ENCODE measurements at places on chromosomes 5 and 9. TPM values are rescaled to one million over a fixed set of nuclear protein-coding genes. Genes with fewer than 3 reads are reported as not detected.

DNA sequence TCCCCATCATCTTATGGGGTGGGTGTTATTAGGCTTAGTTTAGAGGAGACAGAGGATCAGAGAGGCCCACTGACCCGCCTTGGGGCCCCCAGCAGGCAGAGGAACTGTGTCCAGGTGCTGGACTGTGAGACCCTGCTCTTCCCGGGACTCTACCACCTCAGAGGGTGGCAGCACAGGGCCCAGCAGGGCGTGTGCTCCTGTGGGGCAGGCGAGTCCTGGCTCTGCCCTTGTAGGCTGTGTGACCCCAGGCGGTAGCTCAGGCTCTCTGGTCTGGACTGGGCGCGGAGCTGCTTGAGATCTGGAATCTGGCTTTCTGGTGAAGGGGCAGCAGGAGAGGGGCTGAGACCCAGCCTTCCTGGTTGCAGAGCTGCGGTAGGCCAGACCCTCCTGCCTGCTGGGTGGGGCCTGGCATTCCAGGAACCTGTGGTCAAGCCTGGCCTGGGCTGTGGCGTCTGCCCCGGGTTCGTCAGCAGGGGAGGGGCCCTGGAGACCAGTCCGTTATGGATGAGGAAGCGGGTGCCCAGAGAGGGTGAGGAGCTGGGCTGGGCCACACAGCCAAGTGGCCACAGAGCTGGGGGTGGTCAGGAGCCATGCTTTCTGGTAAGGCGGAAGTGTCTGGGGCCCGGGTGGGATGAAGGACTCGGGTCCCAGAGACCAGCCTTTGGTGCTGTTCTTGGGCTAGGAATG is 46.5 kb downstream of the RXRA start:
- DNase-seq = no peak

- DNase-seq = no peak
Observed at GRCh38 chr5:160479926-160480325, 58.3 kb downstream of the PTTG1 start.

DNA sequence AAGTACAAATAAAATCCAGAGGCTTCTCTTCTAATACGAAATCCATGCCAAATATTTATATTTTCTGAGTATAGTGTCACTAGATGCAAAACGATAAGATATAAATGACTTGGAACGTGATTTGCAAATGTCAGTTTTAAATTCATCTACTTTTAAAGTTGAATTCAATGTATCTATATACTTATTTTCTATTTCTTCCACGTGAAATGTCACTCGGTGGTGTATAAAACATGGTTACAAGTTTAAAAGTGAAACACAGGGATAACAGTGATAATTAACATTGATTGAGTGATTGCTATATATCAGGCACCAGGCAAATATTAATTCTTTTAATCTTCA is 54.8 kb downstream of the HINT1 start:
- DNase-seq = no peak

DNA sequence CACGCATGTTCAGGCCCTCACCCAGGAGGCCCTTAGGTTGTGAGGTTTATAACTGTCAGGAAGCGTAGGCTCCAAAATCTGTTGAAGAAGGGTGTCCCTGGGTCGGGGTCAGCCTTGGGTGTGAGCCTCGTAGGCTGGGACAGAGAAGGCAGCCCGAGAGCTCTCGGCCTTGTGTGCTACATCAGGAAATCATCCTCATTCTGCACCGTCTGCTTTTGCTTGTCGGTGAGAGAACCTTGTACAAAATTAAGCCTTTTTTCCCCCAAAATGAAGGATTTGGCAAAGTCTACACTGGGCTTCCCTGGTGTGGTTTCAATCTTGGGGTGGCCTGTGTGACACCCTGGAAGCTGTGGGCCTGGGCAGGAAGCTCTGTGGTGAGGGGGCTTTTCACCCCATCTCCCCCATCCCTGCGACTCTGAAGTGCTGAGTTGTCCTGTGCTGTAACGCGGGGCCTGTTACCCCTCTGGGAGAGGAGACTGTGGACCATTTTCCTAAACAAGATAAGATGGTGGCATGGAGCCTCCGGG is 55.3 kb downstream of the AHRR start:
- no peak for DNase-seq

DNA sequence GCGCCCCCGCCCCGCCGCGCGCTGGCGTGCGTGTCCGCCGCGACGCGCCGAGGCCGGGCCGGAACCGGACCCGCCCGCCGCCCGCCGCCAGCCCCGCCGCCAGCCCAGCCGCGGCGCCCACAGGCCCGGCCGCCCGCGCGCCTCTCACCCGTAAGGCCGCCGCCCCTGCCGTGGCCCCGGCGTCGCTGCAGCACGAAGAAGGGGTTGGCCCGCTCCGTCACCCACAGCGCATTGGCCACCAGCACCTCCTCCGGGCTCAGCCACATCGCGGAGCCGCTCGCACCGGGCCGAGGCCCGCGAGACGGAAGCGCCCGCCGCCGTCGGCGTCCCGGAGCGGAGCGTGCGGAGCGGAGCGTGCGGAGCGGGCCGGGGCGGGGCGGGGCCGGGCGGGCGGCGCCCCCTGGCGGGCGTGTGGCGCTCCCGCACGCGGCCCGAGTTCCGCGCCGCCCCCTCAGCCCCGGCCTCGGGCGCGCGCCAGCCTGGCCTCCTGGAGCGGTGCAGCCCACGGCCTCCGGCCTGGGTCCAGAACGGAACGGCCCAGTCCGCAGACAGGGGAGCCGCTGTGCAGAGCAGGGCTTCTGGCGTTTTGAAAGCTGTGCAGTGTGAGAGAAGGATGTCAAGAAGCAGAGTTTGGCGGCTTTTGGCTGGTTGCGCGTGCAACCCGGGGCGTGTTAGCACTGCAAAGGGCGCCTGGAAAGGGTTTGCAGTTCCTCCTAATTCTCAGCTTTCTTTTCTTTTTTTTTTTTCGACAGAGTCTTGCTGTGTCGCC is at the start of gene TBC1D9B:
TBC1D9B (minus strand) TSS at position 342 of the 769 bp plus-strand sequence; CDS start at position 266, 76 bp downstream.
- peak; percentile 84 for DNase-seq

DNA sequence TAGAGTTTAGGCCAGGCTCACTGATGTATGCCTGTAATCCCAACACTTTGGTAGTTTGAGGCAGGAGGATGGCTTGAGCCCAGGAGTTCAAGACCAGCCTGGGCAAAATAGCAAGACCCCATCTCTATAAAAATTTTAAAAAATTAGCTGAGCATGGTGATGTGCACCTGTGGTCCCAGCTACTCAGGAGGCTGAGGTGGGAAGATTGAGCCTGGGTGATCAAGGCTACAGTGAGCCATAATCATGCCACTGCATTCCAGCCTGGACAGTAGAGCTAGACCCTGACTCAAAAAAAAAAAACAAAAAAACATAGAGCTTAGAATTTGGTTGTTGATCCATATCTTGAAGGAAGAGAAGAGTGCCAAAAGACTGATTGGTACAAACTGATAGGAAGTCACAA is 14.7 kb upstream of the CDK7 start:
- no peak for DNase-seq

DNA sequence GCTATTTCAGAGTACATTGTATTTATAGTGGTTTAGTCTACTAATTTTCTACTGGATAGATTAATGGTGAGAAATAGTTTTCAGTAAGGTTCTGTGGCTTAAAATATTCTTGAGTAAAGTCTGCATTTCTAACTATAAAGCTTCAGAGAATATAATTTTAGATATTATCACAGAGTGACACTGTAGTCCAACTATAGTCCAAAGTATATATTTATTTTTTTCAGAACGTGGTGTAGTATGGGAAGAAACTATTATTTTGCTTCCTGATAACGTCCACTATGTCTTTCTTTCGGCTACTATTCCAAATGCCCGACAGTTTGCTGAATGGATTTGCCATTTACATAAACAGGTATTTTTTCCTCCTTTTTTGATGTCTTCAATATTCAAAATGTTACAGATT is 35.3 kb downstream of the MTREX start:
- no peak for DNase-seq

DNA sequence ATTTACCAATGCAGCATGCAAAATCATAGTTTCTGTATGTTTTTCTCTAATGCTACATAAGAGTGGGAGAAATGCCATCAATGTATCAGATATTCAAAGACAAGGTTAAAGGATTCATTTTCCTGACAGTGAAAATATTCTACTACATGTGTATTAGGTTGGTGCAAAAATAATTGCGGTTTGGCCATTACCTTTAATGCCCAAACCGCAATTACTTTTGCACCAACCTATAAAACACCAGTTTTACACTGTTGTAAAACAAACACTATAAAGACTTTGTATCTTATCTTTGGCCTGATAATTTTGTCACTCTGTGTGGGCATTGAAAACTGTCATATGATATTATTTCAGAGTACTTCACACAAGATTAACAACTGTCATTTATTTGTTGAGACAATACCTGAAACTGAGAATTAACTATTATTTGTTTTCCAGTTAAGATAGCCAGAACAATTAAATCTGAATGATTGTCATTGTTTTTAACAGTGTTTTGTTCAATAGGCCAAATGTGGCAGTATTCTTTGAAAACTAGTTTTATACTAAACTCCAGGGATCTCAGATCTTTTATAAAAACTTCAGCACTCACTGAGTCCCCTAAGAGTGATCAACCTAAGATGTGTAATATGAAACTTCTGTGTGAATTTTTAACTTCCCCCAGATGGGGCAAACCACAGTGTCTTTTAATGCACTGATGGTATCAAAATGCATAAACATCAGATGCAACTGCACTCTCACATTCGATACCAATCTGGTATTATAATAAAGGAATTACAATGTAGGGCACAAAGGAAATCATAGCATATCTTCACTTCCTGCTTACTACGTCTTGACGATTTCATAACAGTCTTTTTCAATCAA is 53.8 kb upstream of the FBN2 start:
- no peak for DNase-seq

The HK3 gene
- not detected for total RNA-seq

The CLTA gene
- total RNA-seq = 236 TPM

The CLIC3 gene
- total RNA-seq = not detected

The SLC22A5 gene
- total RNA-seq = 6.4 TPM
